NCI-H1930 (cell line): ENCODE measurements at places on chromosomes 7 and 10.
A peak's percentile ranks its signal among the peaks of the same experiment; 100 is the strongest.

- DNase-seq = no peak
These were observed 31.9 kb downstream of the LCOR start for GRCh38 chr10:96863922-96864543.

DNA sequence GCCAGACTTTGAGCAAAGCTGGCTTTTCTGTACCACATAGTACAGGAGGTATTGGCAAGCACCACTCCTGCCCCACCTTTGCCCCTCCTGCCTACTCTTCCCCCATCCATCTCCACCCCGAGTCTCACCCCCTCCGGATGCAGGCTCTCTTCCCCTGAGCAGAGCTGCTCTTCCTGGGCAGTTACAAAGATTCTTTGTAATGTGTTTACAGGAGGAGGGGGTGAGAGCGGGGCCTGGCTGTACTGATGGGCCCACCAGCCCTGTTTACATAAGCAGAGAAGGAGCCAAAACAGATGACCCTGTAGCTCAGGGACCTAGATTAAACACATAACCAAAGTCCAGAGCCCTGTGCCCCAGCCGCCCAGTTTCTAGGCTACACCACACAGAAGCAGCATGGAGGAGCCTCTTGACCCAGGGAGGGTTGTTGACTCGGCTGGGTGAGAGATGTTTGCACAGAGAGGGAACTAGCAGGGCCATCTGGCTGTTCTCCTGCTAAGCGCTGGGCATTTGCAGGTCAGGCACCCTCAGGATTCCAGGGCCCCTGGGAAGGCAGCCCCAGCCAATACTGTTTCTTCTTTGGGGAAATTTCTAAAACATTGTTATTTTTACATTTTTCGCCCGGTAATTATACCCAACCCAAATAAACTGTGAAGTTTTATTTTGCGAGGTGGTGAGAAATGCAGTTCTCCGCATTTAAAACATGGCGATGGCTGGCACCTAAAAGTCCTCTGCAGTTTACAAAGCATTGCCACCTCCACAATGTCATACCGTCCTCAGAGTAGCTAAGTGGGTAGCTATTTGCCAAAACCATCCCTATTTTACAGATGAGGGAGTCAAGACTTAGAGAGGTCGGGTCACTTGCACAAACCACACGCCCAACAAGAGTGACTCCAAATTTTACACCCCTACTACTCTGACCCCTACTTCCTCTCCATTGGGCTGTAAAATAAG lies 11.4 kb upstream of the ZKSCAN1 start:
- DNase-seq = peak; percentile 39

GRCh38 chr10:86782701-86783418 lies 26.4 kb downstream of the BMPR1A start:
- no peak for DNase-seq

GRCh38 chr10:3813986-3814837 lies 29.2 kb upstream of the KLF6 start:
- DNase-seq = no peak

- DNase-seq = no peak
These were observed 14.1 kb upstream of the CRCP start for GRCh38 chr7:66100408-66101050.

DNA sequence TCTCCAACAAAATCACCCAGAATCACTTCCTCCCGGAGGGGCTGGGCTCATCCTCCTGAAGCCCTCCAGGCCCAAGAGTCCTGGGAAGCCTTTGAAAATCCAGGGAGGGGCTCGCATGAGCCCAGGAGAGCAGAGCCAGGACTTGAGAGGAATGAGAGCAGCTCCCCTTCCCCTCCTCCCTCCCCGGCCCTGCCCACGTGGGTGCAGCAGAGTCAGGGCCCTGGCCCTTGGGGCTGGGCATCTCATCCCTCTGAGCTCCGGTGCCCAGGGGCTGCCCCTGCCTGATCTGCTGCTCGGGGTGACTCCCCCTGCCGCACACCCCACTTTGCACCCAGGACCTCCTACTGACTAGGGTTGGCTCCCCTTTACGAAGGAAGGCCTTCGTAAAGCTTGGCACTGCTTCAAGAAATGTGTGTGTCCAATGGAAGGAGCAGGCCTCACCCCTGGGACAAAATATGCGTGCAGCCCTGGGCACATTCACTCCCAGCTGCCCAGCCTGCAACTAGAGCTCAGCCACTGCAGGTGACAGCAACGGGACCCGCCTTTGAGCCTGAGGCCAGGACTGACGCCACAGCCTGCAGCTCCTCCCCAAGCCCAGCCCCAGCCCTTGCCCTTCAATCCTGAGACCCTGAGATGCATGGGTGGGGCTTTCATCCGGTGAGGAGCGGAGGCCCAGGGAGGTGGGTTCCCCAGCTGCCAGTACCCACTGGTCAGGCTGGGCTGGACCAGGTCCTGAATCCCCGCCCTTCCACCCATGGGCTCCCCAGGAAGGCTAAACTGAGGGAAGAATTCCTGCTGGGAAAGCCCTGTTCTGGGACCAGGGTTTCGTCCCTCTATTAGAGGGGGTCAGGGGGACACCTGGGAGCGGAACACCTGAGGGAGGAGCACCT lies 21.8 kb downstream of the PWWP2B start:
- no peak for DNase-seq

GRCh38 chr10:391847-392704 lies 256.8 kb downstream of the ZMYND11 start:
- DNase-seq = no peak

- DNase-seq = no peak
These were observed 345.3 kb downstream of the CXCL12 start for GRCh38 chr10:44039599-44039998.

GRCh38 chr10:71255808-71256660 lies 43.7 kb downstream of the UNC5B start:
- DNase-seq = no peak

- DNase-seq = no peak
These were observed 1191.9 kb downstream of the CNTNAP2 start for GRCh38 chr7:147308539-147308938.

DNA sequence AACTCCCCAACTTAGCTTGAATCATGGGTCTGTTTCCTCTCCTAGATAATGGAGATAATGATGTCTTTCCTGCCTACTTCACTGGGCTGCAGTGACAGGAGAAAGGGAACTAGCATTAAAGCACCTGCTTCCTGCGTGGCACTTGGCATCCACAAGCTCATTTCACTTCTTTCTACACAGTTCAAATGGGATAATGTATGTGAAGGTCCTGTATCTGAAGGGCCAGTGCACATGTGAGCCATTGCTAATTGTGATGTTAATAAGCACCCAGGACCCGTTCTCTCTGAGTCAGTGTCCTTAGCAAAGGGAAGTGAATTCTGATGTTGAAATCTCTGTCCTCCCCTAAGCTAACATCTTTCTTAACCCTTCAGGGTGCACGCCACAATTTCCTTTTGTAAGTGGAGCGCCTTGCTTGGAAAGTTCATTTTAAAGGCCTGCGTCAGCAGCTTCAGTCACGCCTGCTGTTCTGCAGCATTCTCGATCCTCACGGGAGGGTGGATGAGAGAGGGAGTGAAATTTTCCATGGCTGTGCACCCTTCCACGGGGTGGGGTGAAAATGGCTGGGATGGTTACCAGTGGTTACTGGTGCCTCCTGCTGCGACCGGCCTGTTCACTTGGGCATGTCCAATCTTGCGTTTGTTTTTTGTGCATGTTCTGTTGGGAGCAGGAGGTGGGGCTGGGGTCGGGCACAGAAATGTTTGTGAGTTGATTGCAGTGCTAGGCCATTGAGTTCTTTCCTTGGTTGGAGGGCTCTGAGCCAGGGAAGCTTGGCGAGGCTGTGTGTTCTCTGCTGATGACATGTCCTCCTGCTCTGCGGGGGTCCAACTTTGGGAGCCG lies 59.2 kb downstream of the HK1 start:
- DNase-seq = no peak

DNA sequence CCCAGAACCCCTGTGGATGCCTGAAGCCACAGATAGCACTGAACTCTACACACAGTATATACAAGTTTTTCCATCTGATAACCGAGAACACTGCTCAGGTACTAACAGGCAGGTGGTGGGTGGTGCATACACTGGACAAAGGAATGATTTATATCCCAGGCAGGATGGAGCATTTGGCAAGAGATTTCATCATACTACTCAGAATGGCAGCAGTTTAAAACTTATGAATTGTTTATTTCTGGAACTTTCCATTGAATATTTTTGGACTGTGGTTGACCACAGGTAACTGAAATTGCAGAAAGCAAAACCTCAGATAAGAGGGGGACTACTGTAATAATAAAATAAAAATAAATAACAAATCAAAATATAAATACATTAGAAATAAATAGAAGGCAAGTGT lies 10.9 kb upstream of the KCNMA1 start:
- no peak for DNase-seq

- no peak for DNase-seq
These were observed 71.4 kb downstream of the AHR start for GRCh38 chr7:17369691-17370426.

GRCh38 chr10:34780818-34781380 lies 34.2 kb downstream of the PARD3 start:
- DNase-seq = no peak

GRCh38 chr10:34297541-34298345 lies 517.4 kb downstream of the PARD3 start:
- DNase-seq = no peak

DNA sequence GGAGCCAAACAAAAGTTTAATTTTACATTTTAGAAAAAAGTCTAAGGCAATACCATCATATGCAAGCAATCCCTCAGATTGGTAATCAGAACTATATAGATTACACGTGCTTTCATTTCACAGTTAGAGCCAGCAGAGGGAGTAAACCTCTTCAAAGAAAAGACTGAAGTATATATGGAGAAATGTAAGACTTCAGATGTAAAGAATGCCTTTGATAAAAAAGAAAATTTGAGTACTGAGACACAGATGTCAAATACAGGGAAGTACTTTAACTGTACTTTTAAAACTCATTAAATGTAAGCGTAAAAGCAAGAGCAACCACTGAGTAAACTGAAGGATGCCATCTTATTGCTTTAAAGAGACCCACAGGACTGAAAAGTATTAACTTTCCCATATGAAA lies 101.4 kb upstream of the FAM133B start:
- DNase-seq = no peak

DNA sequence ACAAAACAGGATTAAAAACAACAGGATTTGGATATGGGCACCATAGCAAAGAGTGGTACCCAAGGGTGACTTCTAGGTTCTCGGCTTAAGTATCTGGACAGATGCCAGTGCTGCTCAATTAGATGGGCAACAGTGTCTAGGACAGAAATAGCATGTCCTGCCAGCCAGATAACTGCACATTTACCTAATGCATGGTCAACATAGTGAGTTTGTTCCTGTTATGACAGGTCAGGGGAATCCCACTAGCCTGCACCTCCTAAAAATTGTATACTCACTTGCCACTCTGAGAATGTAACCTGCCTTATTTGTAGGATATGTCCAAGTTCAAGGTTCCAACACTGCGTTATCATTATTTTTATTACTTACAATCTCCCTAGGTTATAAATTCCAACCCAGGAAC lies 471.7 kb downstream of the GRM8 start:
- DNase-seq = no peak

- DNase-seq = no peak
These were observed 57.2 kb downstream of the ARHGAP12 start for GRCh38 chr10:31871266-31872065.

DNA sequence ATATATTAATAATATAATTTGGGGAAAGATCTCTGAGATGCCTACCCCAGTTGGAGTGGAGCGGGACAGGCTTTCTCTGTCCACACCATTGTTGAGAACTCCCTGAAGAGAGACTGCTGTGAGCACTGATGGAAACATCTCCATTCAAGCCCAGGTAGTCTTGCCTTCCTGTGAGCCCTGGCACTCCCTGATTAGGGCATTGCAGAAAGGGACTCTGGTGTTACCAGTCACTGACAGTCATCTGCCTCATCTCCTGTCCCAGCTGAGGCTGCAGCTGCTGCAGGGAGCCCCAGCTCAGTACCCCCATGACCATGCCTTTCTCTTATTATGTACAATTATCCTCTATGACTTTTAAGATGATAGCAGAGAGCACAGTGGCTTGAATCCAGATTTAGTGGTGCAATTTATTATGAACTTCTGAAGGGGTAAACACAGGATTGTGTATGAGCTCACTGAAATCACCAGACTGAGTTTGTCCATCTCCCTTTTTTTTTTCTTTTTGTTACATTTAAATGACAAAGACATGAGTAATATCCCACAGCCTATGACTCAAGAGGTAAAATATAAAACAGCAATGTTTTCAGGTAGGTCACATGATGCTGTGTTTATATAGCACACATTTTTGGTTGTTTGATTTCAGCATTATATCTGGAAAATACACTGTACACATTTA lies 236.9 kb downstream of the SLC25A13 start:
- DNase-seq = peak; percentile 91

- DNase-seq = no peak
These were observed at the start of gene APBB1IP for GRCh38 chr10:26437637-26438461. Gene APBB1IP, plus strand, starts transcription at chr10:26438341. Its CDS starts 53,986 bp downstream, at chr10:26492327.

DNA sequence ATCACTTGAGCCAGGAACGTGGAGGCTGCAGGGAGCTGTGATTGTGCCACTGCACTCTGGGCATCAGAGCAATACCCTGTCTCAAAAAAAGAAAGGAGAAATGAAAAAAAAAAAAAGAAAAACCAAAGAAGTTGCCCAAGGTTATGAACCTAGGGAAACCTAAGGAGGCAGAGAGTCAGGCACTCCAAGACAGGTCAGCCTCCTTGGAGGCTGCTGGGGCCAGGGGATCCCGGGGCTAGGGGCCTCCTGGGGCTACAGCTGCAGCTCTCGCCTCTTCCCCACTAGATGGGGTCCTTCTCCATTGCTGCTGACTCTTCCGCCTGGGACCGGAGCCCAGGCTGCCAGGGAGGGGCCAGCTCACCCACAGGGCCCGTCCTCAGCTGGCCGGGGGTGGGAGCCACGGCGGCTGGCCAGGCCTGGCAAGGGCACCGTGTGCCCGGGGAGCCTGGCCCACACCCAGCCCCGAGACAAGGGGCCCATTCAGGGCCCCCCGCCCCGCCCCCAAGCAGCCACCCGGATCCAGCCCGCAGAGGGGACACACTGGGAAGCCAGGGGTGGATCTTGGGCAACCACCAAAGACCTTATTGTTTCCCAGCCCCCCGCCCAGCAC lies 1.7 kb upstream of the SPACDR start:
- peak; percentile 78 for DNase-seq

DNA sequence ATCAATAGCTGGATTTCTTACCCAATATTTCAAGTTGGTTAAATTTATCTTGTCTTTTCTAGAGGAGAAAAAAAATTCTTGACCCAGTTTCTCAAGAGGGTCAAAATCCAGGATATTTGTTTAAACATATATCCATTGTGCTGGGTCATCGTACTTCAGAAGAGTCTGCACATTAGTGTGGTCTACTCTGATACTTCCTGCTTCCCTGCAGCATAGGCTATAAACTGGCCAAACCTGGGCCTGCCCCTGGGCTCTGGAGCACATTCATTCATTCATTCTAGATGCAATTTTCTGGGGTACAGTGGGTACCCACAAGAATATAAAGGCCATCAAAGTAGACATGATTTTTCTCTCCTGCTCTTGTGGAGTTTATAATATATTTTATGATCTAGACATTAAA lies 142.1 kb upstream of the WNT16 start:
- DNase-seq = no peak

DNA sequence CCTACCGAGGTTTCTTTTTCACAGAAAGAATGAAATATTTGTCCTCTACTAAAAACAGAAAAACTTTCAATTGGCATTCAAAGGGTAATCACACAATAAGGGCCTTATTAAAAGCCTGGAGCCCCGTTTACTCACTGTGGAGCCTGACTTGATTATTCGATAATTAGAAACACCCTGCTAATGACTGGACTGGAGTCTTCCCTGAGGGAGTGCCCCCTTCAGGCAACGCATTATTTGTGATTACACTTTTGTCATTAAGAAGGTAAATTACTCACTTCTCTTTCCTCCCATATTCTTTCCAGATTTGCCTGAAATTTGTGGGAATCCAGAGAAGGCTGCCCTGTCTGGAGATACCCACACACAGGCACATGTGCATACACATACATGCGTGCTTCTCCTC lies 444.2 kb upstream of the NPVF start:
- no peak for DNase-seq

GRCh38 chr10:11993834-11994468 lies 48.7 kb downstream of the UPF2 start:
- DNase-seq = no peak
